Fibroblast of skin of right quadriceps (primary cell): ENCODE measurements at places on chromosomes 5 and 9.

GRCh38 chr5:95892784-95893354 lies 68.8 kb downstream of the ELL2 start:
- DNase-seq = peak; percentile 50

- no peak for DNase-seq
These were observed 80.1 kb downstream of the ESM1 start for GRCh38 chr5:54905246-54905795.

DNA sequence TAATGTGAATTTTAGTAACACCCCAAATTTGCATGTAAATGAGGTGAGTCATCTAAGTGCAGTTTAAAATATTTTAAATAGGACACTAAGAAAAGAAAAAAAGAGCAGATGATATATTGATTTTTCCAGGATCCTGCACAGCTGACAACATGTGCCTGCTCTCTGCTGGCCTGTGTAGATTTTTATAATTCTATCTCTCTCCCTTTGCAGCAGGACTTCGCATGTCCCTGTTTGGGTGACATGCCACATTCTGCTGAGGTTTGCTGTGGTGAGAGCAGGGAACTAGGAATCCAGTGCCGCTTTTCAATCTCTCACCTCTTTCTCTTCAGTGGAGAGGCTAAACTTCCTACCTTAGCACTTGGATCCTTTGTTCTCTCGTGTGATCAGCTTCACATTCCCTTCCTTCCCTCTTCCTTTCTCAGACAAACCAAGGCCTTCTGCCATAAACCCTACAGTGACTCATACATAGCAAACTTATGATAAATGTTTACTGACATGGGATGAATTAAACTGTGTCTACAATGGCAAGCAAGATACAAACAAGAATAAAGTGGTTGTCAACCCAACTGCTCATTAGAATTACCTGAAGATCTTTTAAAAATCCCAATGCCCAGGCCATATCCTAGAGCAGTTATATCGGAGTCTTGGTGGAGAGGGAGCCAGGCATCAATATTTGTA lies 198.8 kb upstream of the EFNA5 start:
- DNase-seq = peak; percentile 81

DNA sequence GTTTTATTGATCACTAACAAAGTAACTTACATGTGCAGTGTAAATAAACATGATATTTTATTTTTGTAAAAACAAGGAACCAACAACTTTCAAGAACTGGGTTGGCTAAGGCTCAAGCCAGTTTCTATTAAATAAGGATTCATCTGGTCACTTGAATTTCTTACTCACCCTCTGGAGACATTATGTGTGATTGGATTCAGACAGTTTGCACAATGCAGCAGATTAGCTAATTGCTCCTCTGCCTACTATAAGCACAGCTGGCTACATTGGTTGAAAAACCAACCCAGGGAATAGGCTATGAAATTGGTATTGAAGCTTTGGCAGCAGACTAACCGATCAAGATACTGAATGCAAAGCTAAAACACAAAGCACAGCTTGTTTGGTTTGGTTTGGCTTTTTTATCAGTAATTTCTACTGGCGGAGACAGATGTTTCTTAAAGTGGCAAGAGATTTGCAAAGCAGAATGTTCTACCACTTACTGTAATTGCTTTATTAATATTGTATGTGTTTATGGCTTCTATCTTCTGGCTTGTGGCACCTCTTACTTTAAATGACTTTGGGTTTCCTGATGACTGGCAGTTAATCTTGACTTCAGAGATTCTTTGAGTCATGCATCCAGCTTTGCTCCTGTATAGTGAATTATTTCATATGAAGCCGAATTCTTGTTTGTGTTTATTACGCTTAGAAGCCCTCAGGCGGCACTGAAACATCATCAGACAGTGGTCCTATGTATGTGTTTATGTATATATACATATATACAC lies 231.5 kb downstream of the MPDZ start:
- no peak for DNase-seq

- DNase-seq = no peak
These were observed 32.1 kb downstream of the LCP2 start for GRCh38 chr5:170265522-170265921.

DNA sequence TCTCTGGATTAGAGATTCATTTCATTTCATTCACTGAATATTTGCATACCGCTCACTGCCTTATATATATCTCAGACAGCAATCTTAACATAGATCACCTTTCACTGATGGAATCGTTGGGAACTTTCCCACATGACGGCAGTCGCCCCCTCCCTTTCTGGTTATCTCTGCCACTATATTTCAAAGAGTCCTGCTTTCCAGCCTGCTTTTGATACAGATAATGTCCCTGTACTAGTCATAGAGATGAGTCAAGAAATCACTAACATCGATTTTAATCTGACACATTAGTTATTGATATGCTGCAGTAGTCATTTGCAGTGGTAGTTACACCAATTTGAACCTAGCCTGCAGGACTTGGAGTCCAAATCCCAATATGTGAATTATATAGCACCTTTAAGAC lies 8.5 kb downstream of the ARSK start:
- DNase-seq = no peak

DNA sequence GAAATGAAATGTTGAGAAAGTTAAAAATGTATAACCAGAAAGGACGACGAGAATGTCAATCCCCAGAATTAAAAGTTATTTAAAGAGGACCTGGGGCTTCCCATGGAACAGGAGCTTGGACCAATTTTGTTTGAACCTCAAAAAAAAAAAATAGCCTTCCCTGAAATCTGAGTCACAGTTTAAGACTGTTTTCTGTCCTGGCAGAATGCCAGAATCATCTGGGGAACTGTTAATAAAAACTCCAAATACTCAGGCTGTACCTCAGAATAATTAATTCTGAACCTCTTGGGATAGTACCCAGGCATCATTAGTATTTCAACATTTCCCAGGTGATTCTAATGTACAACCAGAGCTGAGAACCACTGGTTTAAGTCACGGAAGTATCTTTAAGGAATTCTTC lies 102.2 kb upstream of the SLCO6A1 start:
- DNase-seq = peak; percentile 38
